ENCODE measurements at places on chromosomes 2 and 18.

GRCh38 chr2:71716697-71717624 lies 263.6 kb downstream of the DYSF start:
- DNase-seq: peak; percentile 73

- no peak for DNase-seq
These were observed 52.7 kb upstream of the ITGA4 start for GRCh38 chr2:181404472-181404871.

DNA sequence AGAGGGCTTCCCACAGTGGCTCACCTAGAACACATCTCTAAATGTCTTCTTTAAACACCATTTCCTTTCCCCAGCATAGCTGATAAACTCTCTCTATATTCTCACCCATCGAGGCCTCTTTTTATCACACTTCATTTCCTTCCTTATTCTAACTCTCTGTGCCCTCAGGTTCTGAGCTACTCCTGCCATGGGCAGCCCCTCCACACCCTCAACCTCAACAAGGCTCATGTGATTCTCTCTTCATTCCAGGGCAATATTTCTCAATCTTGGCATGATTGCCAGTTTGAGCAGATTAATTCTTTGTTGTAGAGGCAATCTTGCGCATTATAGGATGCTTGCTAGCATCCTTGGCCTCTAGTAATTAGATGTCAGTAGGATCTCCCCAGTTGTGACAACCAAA lies 999.1 kb downstream of the TSN start:
- no peak for DNase-seq

DNA sequence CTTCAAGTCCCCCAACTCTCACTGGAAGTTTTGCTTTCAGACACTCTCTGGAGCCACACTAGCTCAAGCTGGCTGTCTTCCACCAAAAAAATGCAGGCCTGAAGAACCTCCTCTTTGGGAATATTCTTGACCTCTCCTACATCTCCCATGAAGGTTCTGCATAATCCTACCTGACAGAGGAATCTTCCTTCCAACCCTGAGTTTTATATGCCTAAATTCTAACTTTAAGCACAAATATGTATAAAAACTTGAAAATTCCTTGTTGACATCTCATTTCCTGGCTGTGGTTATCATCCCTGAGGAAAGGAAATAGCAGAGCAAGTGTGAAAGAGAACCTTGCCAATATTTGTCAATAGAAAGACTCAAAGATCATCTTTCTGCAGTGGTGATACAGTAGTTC lies 249.0 kb downstream of the LPIN1 start:
- DNase-seq: no peak

- DNase-seq: peak; percentile 7
These were observed 270.4 kb downstream of the FIGN start for GRCh38 chr2:163465440-163465839.

DNA sequence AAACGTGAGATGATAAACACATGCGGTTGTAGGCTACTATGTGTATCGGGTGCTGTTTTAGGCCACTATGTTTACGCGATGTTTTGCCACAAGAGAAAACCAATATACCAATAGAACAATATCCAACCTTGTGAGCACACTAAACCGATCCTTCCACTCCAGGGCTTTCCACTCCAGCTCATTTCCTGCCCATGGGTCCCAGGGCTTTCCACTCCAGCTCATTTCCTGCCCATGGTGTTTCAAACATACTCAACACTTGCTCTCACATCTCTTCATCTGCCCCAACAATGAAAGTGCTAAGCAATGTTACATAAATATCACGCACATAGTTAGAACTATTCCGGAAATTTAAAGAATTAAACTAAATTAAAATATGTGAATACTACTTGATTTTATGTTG lies 80.0 kb downstream of the EPB41L3 start:
- no peak for DNase-seq

GRCh38 chr2:72815655-72816278 lies 10.1 kb downstream of the EXOC6B start:
- no peak for DNase-seq

DNA sequence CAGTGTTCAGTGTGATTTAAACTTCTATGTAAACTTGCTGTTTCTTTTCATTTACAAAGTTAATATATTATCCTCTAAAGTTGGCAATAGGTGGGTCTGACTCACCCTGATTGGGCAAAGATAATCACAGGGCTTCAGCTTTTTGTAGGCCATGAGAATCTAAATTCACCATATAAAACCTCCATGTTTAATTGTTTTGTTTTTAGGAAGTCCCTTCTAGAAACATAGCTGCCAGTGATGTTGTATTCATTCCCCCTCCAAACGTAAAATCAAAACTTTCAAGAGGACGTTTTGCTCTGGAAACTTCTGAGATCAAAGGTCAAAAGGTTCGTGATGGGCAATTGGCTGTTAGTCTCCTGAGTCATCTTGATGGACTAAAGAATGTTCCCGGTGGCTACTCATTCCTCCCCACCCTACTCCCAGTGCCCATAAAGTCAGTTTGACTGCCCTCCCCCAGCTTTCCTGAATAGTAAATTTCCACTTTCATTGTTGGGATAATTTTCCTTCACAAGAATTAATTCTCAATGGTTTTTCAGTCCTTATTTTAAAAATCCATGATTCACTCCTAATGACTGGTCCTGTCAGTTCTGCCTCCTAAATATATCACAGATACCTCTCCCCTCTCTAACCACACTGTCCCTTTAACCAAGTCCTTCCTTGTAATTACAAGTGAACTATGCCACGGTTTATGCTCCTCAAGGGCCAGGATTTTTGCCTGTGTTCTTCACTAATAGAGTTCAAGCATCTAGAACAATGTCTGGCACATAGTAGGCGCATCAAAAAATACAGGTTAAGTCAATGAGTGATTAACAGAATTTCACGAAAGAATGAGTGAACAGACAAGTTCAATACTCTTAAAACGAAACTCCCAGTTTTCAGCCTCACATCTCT lies 164.4 kb upstream of the VRK2 start:
- peak; percentile 44 for DNase-seq

GRCh38 chr2:14554849-14555545 lies 77.5 kb upstream of the LRATD1 start:
- no peak for DNase-seq

DNA sequence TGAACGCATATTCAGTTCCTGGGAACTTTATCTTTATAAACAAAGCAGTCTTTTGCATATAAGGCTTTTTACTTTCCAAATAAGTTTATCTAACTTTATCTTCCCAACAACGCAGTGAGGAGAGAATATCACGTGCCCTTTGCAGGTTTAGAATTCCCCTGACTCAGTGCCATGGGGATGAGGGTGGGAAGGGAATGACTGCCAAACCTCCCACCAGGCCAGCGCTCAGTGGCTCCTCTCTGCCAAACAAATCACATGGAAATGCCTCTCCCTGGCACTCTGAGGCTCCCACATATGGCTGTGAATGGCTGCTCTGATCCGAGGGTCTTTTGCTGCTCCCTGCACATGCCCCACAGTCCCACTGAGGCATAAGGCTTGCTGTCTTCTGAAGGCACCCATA lies 158.3 kb downstream of the DNAH6 start:
- peak; percentile 3 for DNase-seq

- no peak for DNase-seq
These were observed 40.4 kb upstream of the IMP4 start for GRCh38 chr2:130302164-130302886.

GRCh38 chr2:25726522-25726921 lies 53.1 kb upstream of the DTNB start:
- DNase-seq: no peak

- no peak for DNase-seq
These were observed 69.0 kb upstream of the DLGAP1 start for GRCh38 chr18:4524096-4524495.

GRCh38 chr2:128623776-128624761 lies 305.4 kb upstream of the HS6ST1 start:
- DNase-seq: peak; percentile 94

GRCh38 chr2:43175876-43176275 lies 50.5 kb downstream of the ZFP36L2 start:
- no peak for DNase-seq
